ENCODE measurements at places on chromosomes 5 and 9.

DNA sequence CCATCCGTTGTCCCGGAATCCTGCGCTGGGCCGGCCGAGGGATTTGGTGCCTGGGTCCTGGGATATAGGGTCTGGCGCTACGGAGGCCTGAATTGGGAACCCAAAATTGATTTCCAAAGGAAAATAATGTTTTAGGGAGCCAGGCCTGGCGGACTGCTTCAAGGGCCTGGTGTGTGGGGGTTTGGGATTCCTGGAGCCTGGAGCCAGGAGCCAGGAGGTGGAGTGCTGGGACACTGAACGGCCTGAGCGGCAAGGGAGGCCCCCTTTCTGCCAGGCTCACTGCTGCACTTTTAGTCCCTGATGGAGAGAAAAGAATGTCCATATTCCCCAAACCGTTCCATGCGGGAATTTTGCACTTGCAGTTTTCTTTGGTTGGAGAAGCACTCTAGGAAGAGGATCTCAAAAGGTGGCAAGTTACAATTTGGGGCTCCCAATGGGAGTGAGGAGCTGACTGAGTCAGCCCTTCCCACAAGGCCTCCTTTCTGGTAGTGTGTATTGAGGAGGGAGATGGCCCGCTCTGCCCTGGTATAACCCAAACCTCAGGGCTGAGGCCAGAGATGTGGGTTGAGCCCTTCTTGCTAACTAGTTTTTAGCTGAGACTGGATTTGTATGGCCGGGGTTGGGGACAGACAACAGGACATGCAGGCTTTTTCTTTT lies 2.2 kb downstream of the LMX1B start:
- no peak for DNase-seq

DNA sequence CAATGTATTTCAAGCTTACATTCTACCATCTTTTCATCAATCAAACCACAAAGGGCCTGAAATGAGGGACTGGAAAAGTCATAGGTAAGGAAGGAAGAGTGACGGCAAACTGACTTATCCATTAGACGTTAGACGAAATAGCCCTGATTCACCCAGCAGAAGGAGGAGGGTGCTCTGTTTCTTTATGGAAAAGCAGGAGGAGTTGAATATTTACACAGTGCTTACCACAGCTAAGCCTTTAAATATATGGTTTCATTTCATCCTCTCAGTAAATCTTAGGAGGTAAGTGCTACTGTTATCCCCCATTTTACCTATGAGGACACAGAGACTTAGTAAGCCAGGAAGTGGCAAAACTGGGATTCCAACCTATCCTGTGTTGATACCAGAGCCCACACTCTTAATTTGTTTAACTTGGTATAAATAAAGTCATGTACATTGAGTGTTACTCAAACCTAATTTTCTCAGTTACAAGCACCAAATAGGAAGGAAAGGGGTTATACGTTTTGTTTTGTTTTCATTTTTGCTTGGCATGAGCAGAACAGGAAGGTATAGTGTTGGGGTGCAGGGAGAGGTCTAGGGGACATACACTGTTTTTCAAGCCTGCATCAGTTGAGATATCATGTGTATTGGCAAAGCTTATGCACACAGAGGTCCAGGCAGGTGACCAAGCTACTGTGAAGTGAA lies 98.1 kb upstream of the IFNK start:
- no peak for DNase-seq

- no peak for DNase-seq
These were observed 33.3 kb downstream of the CEP72 start for GRCh38 chr5:645421-645820.

- DNase-seq = peak; percentile 89
These were observed 273.5 kb downstream of the TMEM38B start for GRCh38 chr9:105967797-105968196.

DNA sequence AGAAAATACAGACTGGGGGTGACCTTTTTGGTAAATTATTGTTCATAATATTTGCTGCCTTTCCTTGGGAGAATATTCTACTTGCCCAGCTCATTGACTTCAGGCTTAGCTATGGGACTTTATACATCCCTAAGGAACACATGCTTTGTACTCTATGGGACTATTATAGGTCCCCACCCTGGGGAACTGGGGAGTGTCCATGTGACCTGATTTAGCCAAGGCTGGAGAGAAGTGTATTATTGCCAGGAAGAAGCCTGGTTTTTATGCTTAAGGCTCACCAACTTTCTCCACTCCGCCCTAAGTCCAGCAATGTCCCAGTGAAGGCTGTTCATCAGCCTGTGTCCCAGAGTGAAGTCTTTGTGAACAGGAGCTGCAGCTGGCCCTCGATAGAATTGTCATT lies 16.6 kb upstream of the DRD1 start:
- DNase-seq = no peak

GRCh38 chr5:8958602-8959001 lies 587.3 kb downstream of the SEMA5A start:
- DNase-seq = no peak

GRCh38 chr5:126370796-126371718 lies 52.2 kb upstream of the GRAMD2B start:
- no peak for DNase-seq

DNA sequence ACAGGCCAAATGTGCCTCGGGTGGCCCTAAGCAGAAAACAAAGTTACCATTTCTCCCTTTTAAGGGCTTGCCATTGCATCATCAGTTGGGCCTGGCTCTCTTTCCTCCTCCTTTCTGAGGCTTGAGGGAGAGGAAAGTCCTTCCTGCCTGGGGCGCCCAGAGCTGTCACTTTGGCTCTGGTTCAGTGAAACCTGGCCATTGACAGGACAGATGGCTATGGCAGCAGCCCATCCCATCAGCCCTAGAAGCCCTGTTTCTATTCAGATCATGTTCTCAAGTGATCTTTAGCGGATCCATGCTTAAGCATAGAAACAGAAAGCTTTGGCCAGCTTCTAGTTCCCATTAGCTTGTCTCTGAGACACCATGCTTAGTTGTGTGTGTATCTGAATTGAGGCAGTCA lies 293.4 kb downstream of the YTHDC2 start:
- DNase-seq = no peak

DNA sequence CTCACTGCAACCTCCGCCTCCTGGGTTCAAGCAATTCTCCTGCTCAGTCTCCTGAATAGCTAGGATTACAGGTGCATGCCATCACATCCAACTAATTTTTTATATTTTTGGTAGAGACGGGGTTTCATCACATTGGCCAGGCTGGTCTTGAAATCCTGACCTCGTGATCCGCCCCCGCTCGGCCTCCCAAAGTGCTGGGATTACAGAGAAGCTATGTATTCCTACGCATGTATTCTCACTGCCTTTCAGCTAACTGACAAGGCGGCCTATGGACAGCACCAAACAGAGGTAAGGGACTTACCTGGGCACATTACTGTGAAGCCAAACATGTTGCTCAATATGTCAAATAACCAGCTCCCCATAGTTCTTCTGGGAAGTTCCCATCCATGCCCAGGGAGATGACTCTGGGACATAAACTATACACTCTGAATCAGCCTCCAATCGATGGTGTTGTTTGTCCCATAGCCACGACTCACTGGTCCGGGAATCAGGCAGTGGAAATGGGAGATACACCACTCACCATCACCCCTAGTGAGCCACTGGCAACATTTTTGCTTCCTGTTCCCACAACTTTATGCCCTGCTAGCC lies 114.6 kb downstream of the SYK start:
- no peak for DNase-seq

GRCh38 chr5:424301-425110 lies 18.5 kb upstream of the EXOC3 start:
- no peak for DNase-seq

DNA sequence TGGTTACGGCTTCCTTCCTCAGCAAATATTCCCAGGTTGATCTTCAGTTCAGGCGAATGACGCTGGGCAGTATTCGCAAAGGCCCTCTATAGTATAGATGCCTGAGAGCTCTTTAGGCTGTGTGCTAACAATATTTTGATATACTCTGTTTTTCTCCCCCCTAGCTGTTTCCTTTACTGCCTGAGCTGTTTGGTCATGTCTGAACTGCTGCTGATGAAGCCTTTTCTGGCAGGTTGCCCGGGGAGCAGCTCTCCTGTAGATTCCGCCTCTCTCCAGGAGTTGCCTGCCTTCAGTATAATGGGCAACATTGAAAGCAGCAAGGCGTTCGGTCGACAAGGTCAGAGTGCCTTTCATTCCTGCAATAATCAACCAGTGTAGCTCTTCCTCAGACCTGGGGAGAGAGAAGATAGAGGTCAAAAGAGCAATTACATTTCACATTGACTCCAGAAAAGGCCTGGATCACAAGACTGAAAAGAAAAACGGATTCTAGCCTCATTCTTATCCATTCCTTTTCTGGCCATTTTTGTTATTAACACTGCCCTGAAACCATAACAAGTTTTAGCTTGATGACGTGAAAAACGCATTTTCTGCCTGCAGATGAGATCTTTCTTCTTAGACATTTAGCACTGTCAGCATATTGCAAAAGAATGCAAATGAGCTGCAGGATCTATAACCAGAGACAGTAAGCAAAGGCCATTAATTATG lies 60.1 kb upstream of the ZNF608 start:
- no peak for DNase-seq

DNA sequence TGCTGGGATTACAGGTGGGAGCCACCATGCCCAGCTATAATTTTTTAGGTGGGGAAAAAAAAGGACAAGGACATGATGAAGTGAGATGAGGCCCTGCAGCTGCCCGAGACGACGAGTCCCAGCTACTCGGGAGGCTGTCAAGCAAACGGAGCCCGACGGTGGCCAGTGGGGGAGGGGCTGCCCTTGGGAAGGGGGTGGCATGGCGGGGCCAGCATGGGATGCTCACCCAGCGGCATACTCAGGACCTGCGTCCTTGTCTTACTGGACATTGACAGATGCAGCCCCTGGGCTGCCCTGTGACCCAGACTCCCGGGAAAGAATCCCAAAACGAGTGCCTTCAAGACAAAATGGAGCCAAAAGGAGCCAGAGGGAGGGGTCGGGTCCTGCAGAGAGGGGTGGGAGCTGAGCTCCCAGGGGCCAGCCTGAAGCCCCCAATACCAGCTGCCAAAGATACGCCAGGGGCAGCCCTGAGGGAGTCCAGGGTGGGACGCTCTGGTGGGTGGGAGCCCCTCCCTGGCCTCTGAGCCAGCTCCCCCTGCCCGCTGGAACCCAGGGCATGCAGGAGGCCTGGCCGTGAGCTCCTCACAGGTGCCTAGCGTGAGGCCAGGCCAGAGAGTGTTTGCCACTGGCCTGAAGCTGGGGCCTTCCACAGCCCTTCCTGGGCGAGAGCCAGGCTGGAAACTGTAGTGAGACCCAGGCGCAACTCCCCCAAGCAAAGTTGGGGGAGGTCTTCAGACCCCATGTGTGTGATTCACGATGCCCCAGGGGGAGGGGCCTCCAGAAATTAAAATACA lies 15.7 kb downstream of the CCDC187 start:
- no peak for DNase-seq

DNA sequence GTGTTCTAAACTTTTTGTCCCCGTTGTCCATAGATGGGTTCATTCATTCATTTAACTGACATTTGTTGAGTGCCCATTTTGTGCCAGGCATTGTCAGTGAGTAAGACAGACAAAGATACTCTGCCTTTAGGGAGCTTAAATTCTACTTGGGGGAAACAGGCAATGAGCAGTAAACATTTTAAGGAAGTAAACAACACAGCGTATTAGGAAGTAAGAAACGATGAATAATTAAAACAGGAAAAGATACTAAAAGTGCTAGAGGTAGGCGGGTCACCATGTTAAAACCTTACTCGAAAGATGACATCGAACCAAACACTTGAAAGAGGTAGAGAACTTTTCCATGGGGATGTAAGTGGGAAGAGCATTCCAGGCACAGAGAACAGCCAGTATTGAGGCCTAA lies 5.5 kb upstream of the MAML1 start:
- no peak for DNase-seq

DNA sequence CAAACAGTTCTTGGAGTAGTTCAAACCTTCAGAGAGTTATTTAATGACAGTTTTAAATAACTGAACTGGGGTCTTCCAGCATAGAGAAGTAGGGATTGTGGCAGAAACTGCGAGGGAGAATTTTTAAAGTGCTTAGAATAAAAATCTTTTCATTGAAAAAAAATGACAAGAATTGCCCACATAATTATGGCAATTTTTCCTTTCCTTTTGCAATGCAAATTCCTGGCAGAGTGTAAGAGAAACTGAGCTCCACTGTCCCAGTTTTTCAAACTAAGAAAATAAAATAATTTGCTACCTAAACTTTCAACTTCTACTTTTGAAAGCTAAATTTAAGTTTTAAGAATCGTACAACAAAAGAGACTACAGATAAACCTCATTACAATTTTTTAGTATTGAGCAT lies 2.3 kb upstream of the PTGER4 start:
- no peak for DNase-seq

- no peak for DNase-seq
These were observed 210.0 kb upstream of the CLINT1 start for GRCh38 chr5:158068964-158069363.

Data from Karpas-422 (cell line).